ENCODE measurements at places on chromosomes 1 and 21. TPM values are rescaled to one million over a fixed set of nuclear protein-coding genes. Genes with fewer than 3 reads are reported as not detected.

VSIG8 gene
- not detected for total RNA-seq

CFHR3 gene
- total RNA-seq: not detected

DHX9 gene
- 55.5 TPM for total RNA-seq

RAB7B gene
- 4.8 TPM for total RNA-seq

MIB2 gene
- total RNA-seq: 45.6 TPM

TNFRSF1B gene
- 25.6 TPM for total RNA-seq

KIRREL1 gene
- total RNA-seq: 12.3 TPM

USH2A gene
- 2.4 TPM for total RNA-seq
